Liver (tissue), 10 donors: ENCODE measurements at places on chromosomes 13 and 19. TPM values are rescaled to one million over a fixed set of nuclear protein-coding genes. Genes with fewer than 3 reads are reported as not detected.

Gene CRB3
- total RNA-seq = 23.5 TPM

Gene F10
- 85.3 TPM for total RNA-seq

Gene CYP2F1
- total RNA-seq = not detected

Gene SLC1A6
- total RNA-seq = not detected

Gene ALG5
- total RNA-seq = 37.2 TPM

Gene RASAL3
- total RNA-seq = 1.5 TPM

Gene ANKRD24
- total RNA-seq = 2.5 TPM

- no peaks in the 10 kb centered on the region for H3K4me1 ChIP-seq
- H3K4me3 ChIP-seq = no peak overlapping the region
- H3K27me3 ChIP-seq = no peaks in the 10 kb centered on the region
Measured at GRCh38 chr13:36282821-36283432, 14.7 kb downstream of the CCDC169 start.

- peak; percentile 58 for DNase-seq
- H3K27ac ChIP-seq = peak overlapping the region; percentile 87
- no peaks in the 10 kb centered on the region for H3K27me3 ChIP-seq
- peaks cover 4% of the 10 kb centered on the region for H3K36me3 ChIP-seq
- H3K4me1 ChIP-seq = peaks cover 4% of the 10 kb centered on the region
Measured at GRCh38 chr19:11375143-11375948, 880 bp downstream of the SWSAP1 start.

GRCh38 chr13:40341096-40341471, 325.4 kb downstream of the FOXO1 start:
- no peak overlapping the region for H3K27ac ChIP-seq
- peaks cover 58% of the 10 kb centered on the region for H3K4me1 ChIP-seq
- no peaks in the 10 kb centered on the region for H3K27me3 ChIP-seq
- no peak for DNase-seq
- H3K36me3 ChIP-seq = no peaks in the 10 kb centered on the region

DNA sequence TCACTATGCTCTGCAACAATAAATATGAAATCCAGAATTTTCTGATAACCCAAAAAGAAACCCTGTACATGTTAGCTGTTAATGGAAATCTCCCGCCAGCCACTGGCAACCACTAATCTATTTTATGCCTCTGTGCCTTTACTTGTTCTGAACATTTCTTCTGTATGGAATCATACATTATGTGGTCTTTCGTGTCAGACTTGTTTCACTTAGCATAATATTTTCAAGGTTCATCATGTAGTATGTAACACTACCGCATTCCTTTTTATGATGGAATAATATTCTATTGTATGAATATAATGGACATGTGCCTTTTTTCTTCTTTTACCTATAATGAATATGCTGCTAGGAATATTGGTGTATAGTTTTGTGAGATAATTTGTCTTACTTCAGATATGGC, 1123.3 kb downstream of the EFNB2 start:
- no peaks in the 10 kb centered on the region for H3K4me1 ChIP-seq
- no peaks in the 10 kb centered on the region for H3K27me3 ChIP-seq
- no peak overlapping the region for H3K27ac ChIP-seq
- H3K36me3 ChIP-seq = no peaks in the 10 kb centered on the region
- no peak overlapping the region for H3K4me3 ChIP-seq

- no peak overlapping the region for H3K27ac ChIP-seq
- H3K27me3 ChIP-seq = no peaks in the 10 kb centered on the region
- no peaks in the 10 kb centered on the region for H3K4me1 ChIP-seq
- no peak overlapping the region for H3K4me3 ChIP-seq
- no peaks in the 10 kb centered on the region for H3K36me3 ChIP-seq
Measured at GRCh38 chr13:43246382-43246781, 223.0 kb downstream of the DNAJC15 start.

- H3K36me3 ChIP-seq = no peaks in the 10 kb centered on the region
- peak overlapping the region; percentile 40 for H3K27ac ChIP-seq
- no peaks in the 10 kb centered on the region for H3K27me3 ChIP-seq
- H3K4me1 ChIP-seq = peaks cover 29% of the 10 kb centered on the region
Measured at GRCh38 chr19:16367261-16367683, 42.6 kb downstream of the KLF2 start.

- no peaks in the 10 kb centered on the region for H3K27me3 ChIP-seq
- no peak overlapping the region for H3K4me3 ChIP-seq
- no peaks in the 10 kb centered on the region for H3K36me3 ChIP-seq
- DNase-seq = no peak
- H3K27ac ChIP-seq = no peak overlapping the region
- H3K4me1 ChIP-seq = no peaks in the 10 kb centered on the region
Measured at GRCh38 chr13:101144808-101145419, 271.4 kb downstream of the NALCN start.

- no peaks in the 10 kb centered on the region for H3K27me3 ChIP-seq
- H3K4me1 ChIP-seq = peaks cover 2% of the 10 kb centered on the region
- H3K4me3 ChIP-seq = no peak overlapping the region
- DNase-seq = no peak
Measured at GRCh38 chr19:8584965-8585893, 8.0 kb upstream of the MYO1F start.

GRCh38 chr19:36009220-36009619, 607 bp upstream of the SYNE4 start:
- H3K4me3 ChIP-seq = peak overlapping the region; percentile 23
- peaks cover 19% of the 10 kb centered on the region for H3K4me1 ChIP-seq

DNA sequence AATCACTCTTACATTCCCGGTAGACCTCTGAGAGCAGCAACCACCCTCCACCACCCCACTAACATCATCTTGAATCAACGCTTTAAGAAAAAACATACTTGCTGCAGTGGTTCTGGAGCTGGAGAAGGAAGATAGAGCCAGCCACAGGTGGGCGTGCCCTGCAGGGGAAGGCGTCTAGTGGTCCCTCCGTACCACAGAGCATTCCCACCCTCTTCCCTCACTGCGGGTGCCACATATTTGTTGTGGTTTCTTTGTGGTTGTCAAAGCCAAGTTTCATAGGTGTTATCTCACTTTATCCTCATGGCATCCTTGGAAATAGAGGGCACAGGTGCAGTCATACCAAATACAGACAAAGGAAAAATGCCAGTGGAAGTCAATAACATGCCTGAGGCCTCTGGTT, 22.2 kb downstream of the COL4A2 start:
- no peak overlapping the region for H3K27ac ChIP-seq
- H3K4me1 ChIP-seq = no peaks in the 10 kb centered on the region
- no peak overlapping the region for H3K4me3 ChIP-seq

GRCh38 chr19:708154-709143, at the start of gene PALM:
Gene PALM, plus strand, starts transcription at chr19:708935. Its CDS starts 212 bp downstream, at chr19:709147.
- H3K4me1 ChIP-seq = peaks cover 5% of the 10 kb centered on the region
- H3K36me3 ChIP-seq = no peaks in the 10 kb centered on the region
- no peaks in the 10 kb centered on the region for H3K27me3 ChIP-seq
- H3K27ac ChIP-seq = peak within 1 kb of the TSS; percentile 33

- H3K27ac ChIP-seq = no peak overlapping the region
- H3K36me3 ChIP-seq = no peaks in the 10 kb centered on the region
- H3K4me3 ChIP-seq = no peak overlapping the region
- no peak for DNase-seq
- H3K27me3 ChIP-seq = no peaks in the 10 kb centered on the region
- H3K4me1 ChIP-seq = no peaks in the 10 kb centered on the region
Measured at GRCh38 chr19:51076631-51077213, 6.0 kb downstream of the KLK14 start.

- no peak overlapping the region for H3K4me3 ChIP-seq
- peaks cover 35% of the 10 kb centered on the region for H3K36me3 ChIP-seq
- no peaks in the 10 kb centered on the region for H3K4me1 ChIP-seq
- no peak for DNase-seq
- H3K27me3 ChIP-seq = no peaks in the 10 kb centered on the region
Measured at GRCh38 chr19:34938886-34939285, 12.2 kb downstream of the ZNF30 start.

- H3K27me3 ChIP-seq = no peaks in the 10 kb centered on the region
- no peak overlapping the region for H3K4me3 ChIP-seq
- H3K36me3 ChIP-seq = no peaks in the 10 kb centered on the region
- no peak for DNase-seq
- H3K27ac ChIP-seq = no peak overlapping the region
Measured at GRCh38 chr13:22062478-22063205, 391.8 kb downstream of the FGF9 start.

DNA sequence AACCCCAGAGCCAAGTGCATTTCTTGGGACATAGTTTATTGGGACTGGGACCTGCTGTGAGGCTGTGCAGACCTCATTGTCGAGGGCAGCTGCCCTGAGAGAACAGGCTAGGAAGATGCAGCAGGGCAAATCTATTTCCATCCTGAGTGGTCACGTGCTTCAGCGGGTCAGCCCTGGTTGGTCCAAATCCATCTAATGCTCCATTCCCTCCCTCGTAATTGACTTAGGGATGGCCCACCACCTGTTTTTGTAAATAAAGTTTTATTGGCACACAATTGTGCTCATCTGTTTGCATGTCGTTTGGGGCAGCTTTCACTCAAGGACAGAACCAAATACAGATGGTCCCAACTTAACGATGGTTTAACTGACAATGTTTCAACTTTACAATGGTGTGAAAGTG, 75.5 kb upstream of the ADGRE5 start:
- H3K27me3 ChIP-seq = no peaks in the 10 kb centered on the region
- H3K27ac ChIP-seq = no peak overlapping the region
- no peaks in the 10 kb centered on the region for H3K4me1 ChIP-seq
- H3K4me3 ChIP-seq = no peak overlapping the region
- DNase-seq = no peak
- no peaks in the 10 kb centered on the region for H3K36me3 ChIP-seq

GRCh38 chr13:111424134-111424533, 103.7 kb downstream of the TEX29 start:
- H3K4me1 ChIP-seq = no peaks in the 10 kb centered on the region
- no peak overlapping the region for H3K4me3 ChIP-seq
- no peak overlapping the region for H3K27ac ChIP-seq
- peaks cover 3% of the 10 kb centered on the region for H3K27me3 ChIP-seq

GRCh38 chr19:33063356-33063752, 1.3 kb downstream of the RHPN2 start:
- H3K36me3 ChIP-seq = no peaks in the 10 kb centered on the region
- peak overlapping the region; percentile 9 for H3K27ac ChIP-seq
- peaks cover 3% of the 10 kb centered on the region for H3K4me1 ChIP-seq
- H3K27me3 ChIP-seq = no peaks in the 10 kb centered on the region
- H3K4me3 ChIP-seq = no peak overlapping the region

DNA sequence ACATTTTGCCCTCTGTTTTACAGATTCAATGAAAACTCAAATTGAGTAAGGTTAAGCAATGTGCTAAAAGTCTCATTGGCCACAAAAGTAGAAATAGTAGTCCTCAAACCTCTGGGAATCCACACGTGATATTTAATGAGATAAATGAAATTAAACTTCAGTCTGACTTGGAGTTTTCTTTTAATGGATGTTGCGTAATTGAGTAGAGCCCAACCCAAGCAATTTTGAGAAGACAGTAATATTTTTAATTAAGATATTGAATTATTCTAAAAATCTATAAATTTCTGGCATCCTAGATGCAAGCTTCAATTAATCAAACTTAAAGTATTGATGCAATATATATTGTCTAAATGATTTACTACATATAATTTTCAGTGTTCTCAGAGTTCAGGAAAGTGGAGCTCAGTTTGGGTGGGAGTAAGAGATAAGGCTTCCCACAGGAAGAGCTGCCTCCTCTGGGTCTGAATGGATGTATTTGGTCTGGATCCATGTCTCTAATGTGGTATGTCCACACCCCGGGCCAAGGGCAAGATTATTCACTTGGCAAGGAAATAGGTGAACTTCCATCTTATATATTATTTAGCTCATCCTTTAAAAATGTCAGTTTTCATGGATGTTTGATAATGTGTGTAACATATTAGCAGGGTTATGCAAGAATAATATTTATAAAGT, 6.9 kb downstream of the MBNL2 start:
- peaks cover 3% of the 10 kb centered on the region for H3K36me3 ChIP-seq
- H3K4me1 ChIP-seq = peaks cover 56% of the 10 kb centered on the region
- DNase-seq = no peak
- no peaks in the 10 kb centered on the region for H3K27me3 ChIP-seq
- H3K27ac ChIP-seq = peak overlapping the region; percentile 43

- H3K27me3 ChIP-seq = peaks cover 4% of the 10 kb centered on the region
- H3K4me1 ChIP-seq = peaks cover 5% of the 10 kb centered on the region
- peak overlapping the region; percentile 19 for H3K27ac ChIP-seq
- DNase-seq = peak; percentile 89
- no peaks in the 10 kb centered on the region for H3K36me3 ChIP-seq
Measured at GRCh38 chr19:40614622-40615411, 13.6 kb downstream of the LTBP4 start.

DNA sequence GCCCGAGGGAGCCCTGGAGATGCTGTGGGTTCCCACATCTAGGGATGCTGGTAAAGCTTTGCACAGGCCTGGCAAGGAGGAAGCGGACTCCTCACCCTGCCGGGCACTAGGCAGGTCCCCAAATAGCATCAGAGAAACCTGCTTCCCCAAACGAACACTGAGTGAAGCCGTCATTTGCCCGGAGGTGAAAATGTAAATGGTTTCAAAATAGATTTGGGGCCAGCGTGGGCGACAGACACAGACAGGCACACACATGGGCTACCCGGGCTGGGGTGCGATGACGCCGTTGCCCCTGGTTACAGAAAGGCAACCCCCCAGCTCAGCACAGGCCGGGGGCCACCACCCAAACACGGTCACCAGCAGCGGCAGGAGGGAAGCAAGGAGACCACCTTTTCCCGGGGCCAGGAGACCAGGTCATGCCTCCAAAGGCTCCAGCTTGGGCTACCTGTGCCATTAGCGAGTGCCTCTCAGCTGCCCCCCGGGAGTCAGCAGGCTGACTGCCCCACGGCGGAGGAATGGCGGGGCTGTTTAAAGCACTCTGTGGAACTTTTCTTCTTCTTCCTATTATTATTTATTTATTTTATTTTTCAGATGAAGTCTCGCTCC, 47.5 kb upstream of the NDUFS7 start:
- no peak overlapping the region for H3K27ac ChIP-seq
- no peak for DNase-seq
- no peaks in the 10 kb centered on the region for H3K4me1 ChIP-seq
- H3K27me3 ChIP-seq = no peaks in the 10 kb centered on the region
- no peaks in the 10 kb centered on the region for H3K36me3 ChIP-seq
- H3K4me3 ChIP-seq = no peak overlapping the region

DNA sequence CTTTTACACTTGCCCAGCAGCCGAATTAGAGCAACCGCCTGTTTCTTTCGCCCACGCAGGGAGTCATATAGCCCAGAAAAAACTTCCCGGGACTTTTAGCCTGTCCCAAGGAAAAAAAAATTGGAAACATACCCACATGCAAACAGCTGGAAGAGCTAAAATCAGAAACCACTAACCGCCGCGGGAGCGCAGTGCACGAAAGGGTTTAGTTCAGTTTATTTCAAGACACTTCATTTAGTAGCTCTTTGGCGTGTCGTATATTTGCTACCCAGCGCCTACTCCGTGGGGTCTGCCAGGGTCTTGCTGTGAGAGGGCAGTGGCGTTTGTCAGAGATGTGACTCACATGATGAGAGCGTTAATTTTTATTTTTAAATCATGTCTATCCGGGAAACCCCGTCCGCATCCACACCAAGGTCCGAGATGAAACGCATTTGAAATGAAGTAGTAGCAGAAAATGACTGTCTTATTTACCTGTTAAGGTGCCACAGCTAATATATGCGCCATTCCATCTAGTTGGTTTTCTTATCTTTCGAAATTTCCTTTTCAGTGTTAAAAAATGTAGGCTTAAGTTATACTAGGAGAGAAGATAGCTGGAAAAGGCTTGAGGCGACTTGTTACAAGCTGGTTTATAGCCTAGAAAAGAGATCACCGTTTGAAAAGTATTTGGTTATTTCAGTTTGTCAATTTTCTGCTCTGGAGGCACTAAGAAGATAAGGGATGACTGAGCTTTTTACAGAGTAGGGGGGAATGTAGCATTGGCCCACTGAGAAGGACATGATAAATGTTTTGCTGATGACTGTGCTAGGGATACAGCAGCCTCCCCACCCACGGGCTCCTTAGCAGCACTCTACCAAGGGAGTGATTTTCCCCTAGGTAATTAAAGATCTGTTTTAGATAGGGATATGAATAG, 1.7 kb downstream of the KLF5 start:
- H3K27me3 ChIP-seq = no peaks in the 10 kb centered on the region
- H3K27ac ChIP-seq = no peak overlapping the region
- H3K4me3 ChIP-seq = no peak overlapping the region
- DNase-seq = no peak
